ENCODE measurements at places on chromosomes 16 and 17.

GRCh38 chr17:29495011-29495410 is 71.8 kb downstream of the ABHD15 start:
- DNase-seq = no peak

- DNase-seq = no peak
Observed at GRCh38 chr17:64496348-64496785, 487 bp downstream of the POLG2 start.

DNA sequence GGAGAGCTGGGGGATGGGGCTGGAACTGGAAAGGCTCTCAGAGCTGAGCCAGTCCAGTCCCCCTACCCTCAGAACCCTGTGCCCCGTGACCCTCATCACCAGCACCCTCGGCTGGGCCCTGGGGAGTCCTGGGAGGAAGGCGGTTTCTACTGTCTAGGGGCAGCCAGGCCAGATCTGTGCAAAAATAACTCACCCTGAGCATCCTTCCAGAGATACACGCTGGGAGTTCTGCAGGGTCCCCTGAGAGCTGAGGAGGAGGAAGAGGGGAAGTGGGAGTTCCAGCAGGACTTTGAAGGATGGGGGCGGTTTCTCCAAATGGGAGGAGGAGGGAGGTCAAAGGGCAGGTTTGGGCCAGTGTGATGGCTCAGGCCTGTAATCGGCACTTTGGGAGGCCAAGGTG is 5.0 kb upstream of the SLC4A1 start:
- no peak for DNase-seq

- DNase-seq = no peak
Observed at GRCh38 chr16:85515830-85516397, 97.2 kb upstream of the GSE1 start.

DNA sequence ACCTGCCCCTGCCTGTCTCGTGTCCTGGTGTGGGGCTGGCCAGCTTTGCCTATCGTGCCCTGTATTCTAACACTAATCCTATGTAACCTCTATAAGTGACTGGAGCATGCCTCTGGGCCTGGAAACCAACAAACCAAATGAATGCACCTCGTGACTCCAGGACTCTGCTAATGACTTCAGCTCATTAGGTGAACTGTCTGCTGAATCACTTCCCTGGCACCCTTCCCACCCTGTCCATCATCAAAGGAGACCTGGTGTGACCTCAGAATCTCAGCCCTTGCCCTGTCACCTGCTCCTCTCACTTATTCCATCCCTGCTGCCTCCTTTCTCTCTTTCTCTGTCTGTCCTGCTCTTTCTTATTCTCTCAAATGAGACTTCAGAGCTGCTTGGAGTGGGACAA is 322.4 kb downstream of the CBLN1 start:
- DNase-seq = no peak

- DNase-seq = no peak
Observed at GRCh38 chr16:57756424-57757325, 21.1 kb downstream of the KATNB1 start.

DNA sequence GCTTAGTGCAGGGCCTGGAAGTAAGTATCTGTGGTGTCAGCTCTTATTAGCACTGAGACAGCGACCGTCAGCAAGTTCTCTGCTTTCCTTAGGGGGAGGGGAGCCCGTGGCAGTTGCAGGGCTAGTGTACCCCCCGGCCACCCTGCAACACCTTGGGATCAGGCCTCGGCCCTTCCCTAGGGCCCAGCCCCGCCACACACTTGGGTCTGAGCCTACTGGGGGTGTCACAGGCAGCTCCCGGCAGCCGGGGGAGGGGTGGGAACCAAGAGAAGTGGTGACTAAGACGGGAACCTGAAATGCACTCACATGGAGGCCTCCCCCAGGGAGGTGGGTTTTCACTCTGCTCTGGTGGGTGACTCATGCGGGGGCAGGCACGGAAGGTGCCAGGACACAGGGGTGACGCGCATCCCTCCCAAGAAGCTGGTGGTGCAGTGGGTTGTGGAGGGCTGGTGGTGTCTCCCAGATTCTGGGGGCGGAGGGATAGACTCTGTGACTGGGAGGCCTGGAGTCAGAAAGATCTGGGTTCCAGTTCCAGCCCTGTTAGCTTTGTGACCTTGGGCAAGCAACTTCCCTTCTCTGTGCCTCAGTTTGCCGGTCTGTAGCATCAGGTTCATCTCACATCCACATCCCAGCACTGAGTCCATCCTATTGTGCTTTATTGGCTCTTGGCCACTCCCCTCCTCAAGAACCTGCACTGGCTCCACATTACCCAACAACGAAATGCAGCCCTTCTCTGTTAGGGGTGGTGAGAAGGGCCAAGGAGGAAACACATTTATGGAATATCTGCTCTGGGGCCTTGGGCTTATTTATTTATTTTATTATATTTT is 44.5 kb downstream of the LAT start:
- DNase-seq = no peak

DNA sequence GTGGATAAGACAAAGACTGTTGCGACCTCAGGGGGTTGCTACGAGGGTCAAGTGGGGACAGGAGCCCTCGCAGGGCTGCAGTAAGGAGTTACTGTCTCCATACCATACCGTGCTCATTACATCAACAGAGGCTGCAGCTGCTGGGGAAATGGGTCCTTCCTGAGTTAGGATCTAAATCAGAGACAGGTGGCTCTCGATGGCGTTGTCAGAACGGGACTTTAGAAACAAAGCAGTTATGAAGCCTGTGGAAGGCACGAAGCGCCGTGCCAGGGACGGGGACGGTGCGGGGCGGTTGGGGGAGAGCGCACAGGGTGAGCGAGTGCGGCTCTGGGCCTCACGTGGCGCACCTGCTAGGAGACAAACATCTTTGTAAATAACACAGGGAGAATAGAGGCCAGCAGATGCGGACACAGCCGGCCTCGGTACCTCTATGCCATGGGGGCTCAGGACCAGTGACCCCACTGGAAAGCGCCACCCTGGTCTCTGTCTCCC is 34.4 kb downstream of the ZCCHC14 start:
- no peak for DNase-seq

DNA sequence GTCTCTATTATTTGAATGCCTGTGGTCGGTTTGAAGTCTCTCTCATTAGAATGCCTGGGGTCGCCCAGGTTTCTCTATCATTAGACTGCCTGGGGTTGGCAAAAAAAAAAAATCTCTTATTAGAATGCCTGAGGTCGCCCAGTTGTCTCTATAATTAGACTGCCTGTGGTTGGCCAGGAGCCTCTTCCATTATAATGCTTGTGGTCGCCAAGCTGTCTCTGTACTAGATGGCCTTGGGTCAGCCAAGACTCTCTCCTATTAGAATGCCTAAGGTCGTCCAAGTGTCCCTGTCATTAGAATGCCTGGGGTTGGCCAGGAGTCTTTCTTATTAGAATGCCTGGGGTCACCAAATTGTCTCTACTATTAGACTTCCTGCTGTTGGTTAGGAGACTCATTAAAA is 2228.4 kb downstream of the TP53TG3F start:
- no peak for DNase-seq

DNA sequence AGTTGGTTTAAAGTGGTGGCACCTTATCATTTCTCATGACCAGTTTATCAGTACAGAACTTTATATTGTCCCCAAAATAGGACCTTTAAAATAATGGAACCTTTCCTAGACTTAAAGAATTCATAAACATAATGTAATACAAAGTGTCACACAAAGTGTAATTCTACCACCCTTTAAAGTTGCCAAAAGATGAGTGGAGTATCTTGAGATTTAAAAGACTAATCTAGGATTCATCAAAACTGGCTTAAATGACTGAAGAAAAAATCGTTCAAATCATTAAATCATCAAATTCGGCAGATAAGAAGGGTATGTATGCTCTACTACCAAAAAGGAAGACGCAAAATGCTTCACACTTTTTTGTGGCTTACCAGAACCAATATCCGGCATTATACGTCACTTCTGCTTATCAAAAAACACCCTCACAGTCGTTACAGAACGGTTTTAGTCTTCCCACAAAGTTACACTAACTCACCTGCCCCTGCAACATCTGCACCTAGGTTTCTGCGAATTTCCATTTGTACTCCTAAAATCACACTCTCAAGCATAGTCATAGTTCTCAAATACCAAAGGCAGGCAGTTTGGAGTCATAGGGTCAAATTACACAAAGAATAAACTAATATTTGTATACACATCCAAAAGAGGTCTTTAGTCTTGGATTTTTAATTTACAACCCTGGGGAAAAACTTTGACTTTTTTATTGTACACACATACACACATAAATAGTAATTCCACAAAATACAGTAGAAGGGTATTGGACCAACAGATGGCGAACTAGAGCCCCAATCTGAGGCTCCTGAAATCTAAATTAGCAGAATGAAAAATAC is 1.4 kb upstream of the KANSL1 start:
- peak; percentile 65 for DNase-seq

GRCh38 chr17:45369421-45369820 is 52.6 kb upstream of the MAP3K14 start:
- DNase-seq = no peak

DNA sequence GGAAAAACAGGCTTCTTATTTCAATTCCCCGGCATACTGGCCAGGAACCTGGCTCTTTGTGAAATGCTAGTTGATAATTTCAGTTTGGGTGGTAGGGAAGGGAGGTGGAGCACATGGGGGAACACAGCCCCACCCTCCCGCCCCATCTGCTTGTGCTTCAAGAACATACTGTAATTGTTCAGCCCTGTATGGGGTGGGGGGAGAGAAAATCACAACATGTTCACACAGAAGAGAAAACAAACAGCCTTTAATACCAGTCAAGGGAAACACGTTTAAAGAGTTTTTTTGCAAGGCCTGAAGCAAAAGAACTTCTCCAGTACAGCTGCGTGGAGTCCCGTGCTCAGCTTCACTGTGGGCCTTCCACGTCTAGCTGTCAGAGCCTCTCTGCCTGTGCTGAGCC is 59.7 kb downstream of the SHISA6 start:
- DNase-seq = no peak

- DNase-seq = no peak
Observed at GRCh38 chr17:29982991-29983653, 41.7 kb downstream of the EFCAB5 start.

GRCh38 chr16:26491101-26491670 is 575.5 kb upstream of the C16orf82 start:
- DNase-seq = no peak

DNA sequence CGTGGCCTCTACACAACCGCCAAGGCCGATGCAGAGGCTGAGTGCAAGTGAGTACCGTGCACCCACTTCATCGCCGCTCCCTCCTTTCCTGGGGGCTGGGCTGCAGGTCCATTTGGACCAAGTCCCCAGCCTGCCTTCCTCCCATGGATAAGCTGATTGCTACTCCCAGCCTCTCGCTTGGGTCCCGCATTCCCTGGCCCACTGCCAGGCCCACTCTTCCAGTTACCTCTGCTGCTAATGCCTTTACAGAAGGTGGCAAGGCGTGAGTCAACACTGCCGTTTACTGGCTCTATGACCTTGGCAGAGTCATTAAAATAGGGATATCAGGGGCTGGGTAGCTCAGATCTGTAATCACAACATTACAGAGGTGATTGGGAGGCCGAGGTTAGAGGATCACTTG is 11.2 kb downstream of the SULT1A2 start:
- DNase-seq = no peak

DNA sequence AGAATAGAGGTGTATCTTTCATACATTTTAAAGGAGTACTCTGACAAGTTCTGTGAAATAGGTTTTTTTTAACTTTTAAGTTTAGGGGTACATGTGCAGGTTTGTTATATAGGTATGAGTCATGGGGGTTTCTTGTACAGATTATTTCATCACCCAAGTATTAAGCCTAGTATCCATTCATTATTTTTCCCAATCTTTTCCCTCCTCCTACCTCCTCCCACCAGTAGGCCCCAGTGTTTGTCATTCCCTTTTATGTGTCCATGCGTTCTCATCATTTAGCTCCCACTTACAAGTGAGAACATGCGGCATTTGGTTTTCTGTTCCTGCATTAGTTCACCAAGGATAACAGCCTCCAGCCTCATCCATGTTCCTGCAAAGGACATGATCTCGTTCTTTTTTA is 175.5 kb downstream of the CYB561 start:
- no peak for DNase-seq

DNA sequence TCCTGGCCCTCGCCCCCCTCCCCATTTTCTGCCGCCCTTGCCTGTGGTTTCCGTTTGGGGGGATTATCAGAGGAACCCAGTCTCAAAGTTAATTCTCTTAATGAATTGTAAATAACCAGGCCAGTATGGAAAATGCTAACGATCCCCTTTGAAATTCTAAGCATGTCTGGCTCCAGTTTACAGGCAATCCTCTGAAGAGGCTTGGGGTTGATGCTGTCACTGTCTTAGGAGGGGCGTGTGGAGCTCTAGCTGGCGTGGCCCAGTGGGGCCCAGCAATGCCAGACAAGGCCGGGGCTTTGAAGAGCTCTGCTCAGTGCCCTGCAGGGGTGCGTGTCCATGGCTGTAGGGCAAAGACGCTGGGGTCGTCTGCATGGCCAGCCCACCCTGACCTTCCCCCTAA is 164.6 kb downstream of the CYLD start:
- DNase-seq = no peak

GRCh38 chr16:22353933-22354541 is 20.4 kb downstream of the CDR2 start:
- no peak for DNase-seq

GRCh38 chr17:34299956-34300577 is 14.5 kb downstream of the CCL11 start:
- DNase-seq = no peak

GRCh38 chr17:36136036-36136435 is 32.4 kb downstream of the CCL4 start:
- no peak for DNase-seq

GRCh38 chr16:86051368-86052114 is 152.6 kb downstream of the IRF8 start:
- DNase-seq = no peak

GRCh38 chr17:58985971-58986370 is 120.7 kb downstream of the TRIM37 start:
- no peak for DNase-seq

DNA sequence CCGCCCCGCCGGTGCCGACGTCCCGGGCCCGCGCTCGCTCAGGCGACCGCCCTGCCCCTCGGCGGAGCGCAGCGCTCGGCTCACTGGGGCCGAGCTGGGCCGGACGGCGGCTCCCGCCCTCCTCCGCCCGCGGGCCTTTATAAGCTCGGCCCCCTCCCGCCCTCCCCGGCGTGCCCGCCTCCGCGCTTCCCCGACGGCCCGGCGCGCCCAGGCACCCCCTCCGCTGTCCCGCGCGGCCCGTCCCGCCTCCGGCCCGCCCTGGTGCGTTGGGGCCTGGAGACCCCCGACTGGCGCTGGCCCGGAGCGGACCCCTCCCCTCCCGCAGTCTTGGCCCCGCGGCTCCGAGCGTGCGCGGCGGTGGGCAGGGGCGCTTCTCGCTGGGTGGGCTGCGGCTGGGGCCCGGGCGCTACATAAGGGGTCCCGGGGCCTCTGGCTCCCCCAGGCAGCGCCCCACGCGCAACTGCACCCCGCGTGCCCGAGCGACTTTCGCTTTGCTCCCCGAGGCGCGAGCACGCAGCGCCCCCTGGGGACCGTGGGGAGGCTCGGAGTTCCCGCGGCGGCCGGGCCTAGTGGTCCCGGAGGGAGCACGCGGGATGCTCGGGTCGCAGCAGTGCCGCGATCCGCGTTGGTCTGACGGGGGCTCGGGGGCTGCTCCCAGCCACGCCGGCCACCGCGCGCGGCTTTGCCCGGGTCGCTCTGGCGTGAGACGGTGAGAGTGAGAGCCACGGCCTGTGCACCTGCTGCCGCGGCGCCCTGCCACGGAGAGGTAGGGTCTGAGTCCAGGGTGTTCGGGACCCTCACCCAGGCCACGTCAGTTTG is at the start of gene PIEZO1:
PIEZO1 (minus strand) TSS at position 115 of the 819 bp plus-strand sequence. CDS start 256 bp downstream, outside the sequence.
- peak; percentile 88 for DNase-seq

All from memory B cell (primary cell).